Germinal center (tissue), 1 donor: ENCODE measurements at places on chromosomes 3 and 15.

GRCh38 chr3:30407651-30408050 lies 198.8 kb upstream of the TGFBR2 start:
- DNase-seq, result no peak

- no peak for DNase-seq
Measured at GRCh38 chr15:101059381-101060341, 140.5 kb downstream of the LRRK1 start.

DNA sequence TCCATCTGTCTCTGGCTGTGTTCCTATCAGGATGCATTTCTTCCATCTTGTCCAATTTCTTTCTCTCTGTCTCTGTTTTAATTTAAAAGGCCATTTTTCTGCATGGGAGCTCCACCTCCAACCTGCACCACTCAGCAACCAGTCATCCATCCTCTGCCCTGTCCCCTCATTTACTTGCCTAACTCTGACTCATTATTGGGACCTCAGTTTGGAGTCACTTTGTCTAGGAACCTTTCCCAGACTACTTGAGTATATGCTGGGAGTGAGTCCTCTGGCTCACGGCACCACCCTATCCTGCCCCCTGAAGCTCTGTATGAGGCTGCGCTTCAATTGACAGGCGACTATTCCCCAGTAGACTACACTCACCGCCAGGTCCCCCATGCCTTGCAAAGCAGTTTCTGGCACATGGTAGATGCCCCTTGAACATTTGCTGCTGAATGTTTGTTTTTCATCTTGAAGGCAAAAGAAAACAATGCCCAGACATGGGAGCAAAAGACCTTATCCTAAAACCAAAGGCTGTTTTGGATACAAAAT lies 513.3 kb upstream of the CFAP20DC start:
- DNase-seq, result no peak

GRCh38 chr3:134696155-134696554 lies 45.3 kb upstream of the KY start:
- no peak for DNase-seq

- no peak for DNase-seq
Measured at GRCh38 chr3:180530276-180530675, 71.7 kb upstream of the TTC14 start.

DNA sequence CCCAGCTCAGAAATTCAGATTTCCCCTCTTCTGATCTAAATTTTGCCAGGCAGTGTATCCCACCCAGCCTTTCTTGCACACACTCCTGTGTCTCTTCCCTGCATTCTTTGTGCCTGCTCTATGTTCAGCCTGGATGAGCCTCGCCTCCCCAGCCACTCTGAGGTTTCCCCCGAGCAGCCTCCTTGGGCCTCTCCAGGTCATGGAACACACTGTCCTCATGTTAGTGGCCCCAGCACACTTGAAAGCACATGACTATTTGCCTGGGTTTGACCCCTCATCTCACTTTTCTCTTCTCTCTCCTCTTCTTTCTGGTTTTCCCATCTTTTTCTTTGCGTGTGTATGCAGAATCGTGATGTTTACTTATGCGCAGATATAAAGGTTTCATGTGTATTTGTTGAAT lies 3.1 kb downstream of the THSD4 start:
- no peak for DNase-seq

- DNase-seq, result no peak
Measured at GRCh38 chr3:29324180-29324651, 43.3 kb downstream of the RBMS3 start.

DNA sequence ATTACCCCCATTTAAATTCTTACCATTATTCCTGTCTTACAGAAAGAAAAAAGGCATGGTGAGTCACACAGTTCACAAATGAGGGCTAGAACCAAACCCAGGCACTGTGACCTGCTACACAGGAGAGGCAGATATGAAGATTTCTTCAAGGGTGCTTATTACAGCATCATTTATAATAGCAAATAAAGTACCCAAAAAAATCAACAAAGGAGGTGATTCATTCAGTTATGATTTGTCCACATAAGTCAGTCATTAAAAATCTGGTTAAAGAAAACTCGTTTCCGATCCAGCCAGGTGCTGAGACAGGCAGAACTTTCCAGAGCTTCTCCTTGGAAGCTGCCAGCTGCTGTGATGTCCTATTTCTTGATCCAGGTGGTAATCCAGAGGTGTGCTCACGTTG lies 7.5 kb upstream of the LOXL1 start:
- no peak for DNase-seq

GRCh38 chr15:63948971-63949370 lies 97.3 kb downstream of the DAPK2 start:
- DNase-seq, result no peak
